Pulmonary artery endothelial cell (primary cell): ENCODE measurements at places on chromosomes 2 and 18. TPM values are rescaled to one million over a fixed set of nuclear protein-coding genes. Genes with fewer than 3 reads are reported as not detected.

STEAP3 gene
- 12.2 and 23.7 TPM in 2 replicates for total RNA-seq

ROCK2 gene
- 53.4 and 77.8 TPM in 2 replicates for total RNA-seq

RGPD3 gene
- total RNA-seq: 0.18 and 0.20 TPM in 2 replicates

RAB10 gene
- 71.9 and 123 TPM in 2 replicates for total RNA-seq

FBXO15 gene
- total RNA-seq: 0.18 TPM in 1 of 2 replicates, not detected in the other

MC2R gene
- not detected in 2 replicates for total RNA-seq

EGR4 gene
- not detected in 2 replicates for total RNA-seq

EMILIN1 gene
- total RNA-seq: 13.8 and 21.6 TPM in 2 replicates

SMYD1 gene
- not detected in 2 replicates for total RNA-seq

PROKR1 gene
- total RNA-seq: not detected in 2 replicates

DSG4 gene
- total RNA-seq: not detected in 2 replicates

CNRIP1 gene
- total RNA-seq: 40.0 and 48.6 TPM in 2 replicates

CDH2 gene
- total RNA-seq: 31.6 and 36.5 TPM in 2 replicates

TMEM163 gene
- total RNA-seq: 0.81 and 2.2 TPM in 2 replicates

CDCA7 gene
- 8.8 and 16.7 TPM in 2 replicates for total RNA-seq

SLC9A4 gene
- not detected in 2 replicates for total RNA-seq

TRIM43 gene
- not detected in 2 replicates for total RNA-seq
